ENCODE measurements at places on chromosomes 6 and 20.

- DNase-seq: no peak
Measured at GRCh38 chr20:35341366-35342028, 49.3 kb upstream of the FAM83C start.

DNA sequence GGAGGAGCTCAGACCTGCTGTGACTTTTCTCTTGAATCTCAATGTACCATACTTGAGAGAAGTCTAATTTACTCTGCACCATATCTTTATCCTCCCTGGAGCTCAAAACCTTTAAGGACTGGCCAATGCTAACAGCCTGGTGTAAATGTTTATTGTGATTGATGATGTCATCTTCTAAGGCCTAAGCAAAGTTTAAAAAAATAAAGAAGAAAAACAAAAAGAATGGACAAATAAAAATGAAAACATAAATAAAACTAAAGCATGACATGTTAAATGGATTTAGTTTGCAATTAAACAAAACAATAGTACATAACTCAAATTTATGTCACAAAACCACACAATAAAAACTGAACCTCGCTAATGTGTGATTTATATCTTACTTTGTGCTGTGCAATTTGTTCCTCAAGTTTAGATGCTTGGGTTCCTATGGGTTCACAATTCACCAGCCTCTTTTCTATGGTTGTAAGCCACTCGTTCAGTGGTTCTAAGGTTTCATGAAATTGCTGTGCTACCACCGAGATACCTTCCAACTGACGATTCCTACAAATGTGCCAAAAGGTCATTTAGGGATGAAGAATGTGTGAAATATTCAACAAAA lies 113.0 kb downstream of the DST start:
- no peak for DNase-seq

- DNase-seq: no peak
Measured at GRCh38 chr6:119241111-119241465, 108.5 kb downstream of the MAN1A1 start.

DNA sequence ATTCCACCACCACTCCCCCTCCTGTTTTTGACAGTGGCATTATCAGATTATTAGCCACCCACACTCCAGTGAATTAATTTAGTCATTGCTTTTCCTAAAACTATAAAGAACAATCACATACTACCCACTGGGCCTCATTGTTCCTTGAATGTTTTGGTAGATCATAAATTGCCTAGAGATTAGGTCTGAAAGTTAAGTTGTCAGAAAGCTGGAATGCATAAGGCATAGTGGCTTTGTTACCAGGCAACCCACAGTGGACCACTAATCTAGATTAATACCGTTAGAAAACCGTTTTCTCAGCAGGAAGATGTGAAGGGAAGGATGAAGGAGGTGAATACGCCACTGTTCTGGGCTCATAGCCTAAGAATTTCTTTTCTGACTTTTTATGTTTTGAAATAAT lies 75.6 kb downstream of the SAMD3 start:
- no peak for DNase-seq
